ENCODE measurements at places on chromosomes 5 and 9.
A peak's percentile ranks its signal among the peaks of the same experiment; 100 is the strongest.

DNA sequence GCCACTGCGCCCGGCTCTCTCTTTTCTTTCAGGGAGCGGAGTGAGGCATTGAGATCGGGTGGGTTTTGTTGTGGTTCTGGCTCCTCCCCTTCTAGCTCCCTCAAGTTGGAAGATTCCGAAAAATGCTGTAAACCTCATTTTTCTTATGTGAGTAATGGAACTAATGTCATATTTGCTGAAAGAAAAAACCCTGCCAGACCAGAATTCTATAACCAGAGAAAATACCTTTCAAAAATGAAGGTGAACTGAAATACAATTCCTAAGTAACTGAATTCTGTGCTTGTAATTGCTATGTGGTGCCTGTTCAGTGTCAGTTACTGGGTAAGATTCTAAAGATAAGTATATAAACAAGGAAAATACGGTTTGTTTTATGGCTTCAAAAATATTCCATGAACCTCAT lies 30.9 kb upstream of the CDK20 start:
- DNase-seq = peak; percentile 21

- DNase-seq = no peak
Measured at GRCh38 chr9:8224381-8224801, 424.8 kb upstream of the DMAC1 start.

DNA sequence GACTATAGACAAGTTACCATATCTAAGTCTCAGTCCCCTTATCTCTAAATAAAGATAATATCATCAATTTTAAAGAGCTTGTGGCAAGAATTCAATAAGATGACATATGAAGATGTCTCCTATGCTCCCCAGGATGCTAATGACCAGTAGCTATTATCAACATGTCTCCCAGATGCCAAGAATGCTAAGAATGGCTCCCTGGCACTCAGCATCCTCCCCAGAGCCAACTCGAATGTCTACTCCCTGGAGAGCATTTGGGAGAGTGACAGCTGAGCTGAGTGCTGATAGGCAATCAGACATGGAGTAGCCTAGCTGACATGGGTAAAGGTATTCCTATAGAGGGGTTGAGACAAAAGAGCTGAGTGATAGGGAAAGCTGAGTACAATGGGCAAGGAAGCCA lies 15.9 kb downstream of the P4HA2 start:
- no peak for DNase-seq

DNA sequence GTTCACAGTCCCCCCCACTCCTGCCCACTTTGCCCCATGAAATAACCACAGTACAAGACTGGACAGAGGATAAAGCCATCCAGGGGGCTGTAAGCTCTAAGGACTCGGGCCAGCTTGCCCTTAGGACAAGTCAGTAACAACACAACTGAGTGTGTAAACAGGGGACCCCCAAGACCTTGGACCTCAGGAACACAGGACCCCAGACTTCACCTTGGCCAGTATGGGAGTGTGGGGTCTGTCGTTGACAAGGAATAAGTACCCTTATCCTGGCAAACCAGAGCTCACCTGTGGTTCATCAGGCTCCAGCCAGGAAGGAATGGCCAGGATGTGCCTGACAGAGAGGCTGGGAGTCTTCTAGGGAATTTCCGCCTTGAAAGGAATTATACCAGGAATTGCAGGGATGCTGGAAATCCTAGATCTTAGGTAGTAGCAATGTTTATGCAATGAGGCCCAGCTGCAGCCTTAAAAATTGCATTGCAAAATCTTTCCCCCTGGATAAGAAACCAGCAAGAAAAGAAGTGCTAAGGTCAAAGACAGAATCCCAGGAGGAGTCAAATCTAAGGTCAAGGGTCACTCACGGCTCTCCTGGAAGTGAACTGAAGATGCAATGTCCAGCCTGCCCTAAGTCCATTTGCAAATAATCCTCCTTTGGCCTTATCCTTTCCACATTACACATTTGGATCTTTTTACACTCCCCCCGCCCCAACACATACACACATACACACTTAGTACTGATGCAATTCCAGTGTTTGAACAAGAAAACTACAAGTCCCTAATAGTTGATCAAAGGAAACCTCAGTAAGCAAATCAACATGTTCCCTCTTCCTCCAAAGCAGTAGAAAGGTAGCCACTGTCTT lies 27.3 kb upstream of the TDRD7 start:
- no peak for DNase-seq

DNA sequence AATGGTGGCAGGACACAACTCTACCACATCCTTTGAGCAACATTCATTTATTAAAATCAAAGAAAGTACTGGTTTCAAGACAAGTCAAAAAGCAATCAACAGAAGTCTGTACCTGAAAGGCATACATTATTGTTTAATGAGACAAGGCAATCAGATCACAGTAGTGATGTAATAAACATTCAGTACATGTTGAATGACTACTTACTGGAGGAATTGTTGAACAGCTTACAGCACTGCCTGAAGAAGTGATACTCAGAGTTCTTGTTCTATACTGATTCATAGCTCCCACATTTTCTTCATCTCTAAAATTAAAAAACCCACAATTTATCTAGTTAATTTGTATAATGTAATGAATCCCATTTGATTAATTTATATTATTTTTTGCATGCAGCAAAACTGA lies 18.2 kb downstream of the RIOK2 start:
- peak; percentile 48 for DNase-seq

- no peak for DNase-seq
Measured at GRCh38 chr9:126117158-126117425, 209.5 kb upstream of the MVB12B start.

GRCh38 chr5:36886791-36887190 lies 10.2 kb downstream of the NIPBL start:
- DNase-seq = no peak

DNA sequence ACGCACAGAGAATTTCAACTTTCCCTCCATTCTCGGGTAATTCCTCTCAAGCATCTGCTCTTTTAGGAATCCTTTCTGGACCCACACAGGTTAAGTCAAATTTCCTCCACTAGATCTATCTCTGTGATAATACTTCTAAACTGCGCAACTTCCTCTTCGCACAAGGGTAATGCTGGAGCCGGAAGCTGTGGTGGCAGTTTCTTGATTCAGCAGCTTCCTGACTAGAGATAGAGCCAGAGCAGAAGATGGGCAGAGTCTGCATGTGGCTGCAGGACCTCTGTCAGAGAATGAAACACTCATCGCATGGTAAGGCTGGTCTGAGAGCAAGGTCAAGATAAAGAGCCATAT lies 11.1 kb upstream of the CDC42SE2 start:
- DNase-seq = no peak

GRCh38 chr5:172439785-172440477 lies 14.4 kb downstream of the SH3PXD2B start:
- no peak for DNase-seq

- no peak for DNase-seq
Measured at GRCh38 chr9:112273876-112274275, 59.5 kb downstream of the PTBP3 start.

DNA sequence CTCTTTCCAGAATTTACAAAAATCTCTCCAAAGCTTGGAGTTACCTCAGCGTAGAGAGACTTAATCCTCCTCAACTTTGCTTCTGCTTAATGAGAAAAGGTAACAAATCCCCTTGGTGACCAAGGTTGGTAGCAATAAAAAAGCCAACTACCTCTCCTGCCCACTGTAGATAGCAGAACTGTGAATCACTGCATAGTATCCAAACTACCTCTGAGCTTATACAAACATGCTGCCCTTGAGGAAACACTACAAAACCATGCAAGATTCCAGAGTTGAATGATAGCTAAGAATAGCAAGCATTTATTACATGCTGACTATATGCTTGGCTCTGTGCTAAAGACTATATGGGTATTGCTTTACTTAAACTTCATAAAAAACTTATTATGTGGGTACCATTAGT lies 2.8 kb upstream of the ADAMTS12 start:
- DNase-seq = peak; percentile 20

DNA sequence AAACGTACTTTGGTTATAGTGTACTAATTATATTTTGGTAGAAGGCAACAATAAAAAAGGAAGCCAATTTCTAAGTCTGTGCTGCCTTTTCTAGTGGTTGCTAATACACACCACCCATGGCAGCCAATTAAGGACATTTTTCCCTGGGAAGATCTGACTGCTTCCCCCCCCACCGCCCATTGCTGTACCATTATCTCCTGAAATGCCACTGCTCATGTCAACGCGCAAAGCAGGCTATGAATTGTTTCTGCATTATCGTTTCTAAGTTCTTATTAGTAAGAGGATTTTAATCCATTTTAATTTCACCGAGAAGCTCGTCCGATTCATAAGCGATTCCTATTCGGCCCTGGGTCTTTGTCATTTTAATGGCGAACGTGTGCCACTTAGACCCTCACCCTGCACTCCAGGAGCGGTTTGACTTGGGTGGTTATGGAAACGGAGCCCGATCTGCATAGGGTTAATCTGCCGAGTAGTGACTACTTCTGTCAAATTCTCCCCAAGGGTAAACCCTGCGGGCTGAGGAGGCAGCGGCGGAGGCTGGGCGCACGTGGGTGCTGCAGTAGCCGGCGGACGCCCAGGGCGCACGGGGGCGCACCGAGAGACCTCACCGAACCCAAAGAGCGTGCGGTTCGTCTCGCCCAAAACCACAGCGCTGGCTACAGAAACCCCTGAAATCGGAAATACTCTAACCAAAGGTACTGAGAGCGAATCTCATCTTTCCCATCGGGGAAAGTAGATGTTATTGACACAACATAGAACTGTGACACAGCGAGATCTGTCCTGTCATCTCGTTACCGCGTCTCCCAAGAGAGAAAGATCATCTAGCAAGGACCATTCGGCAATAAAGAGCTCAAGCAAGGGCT lies 55.8 kb upstream of the SHC3 start:
- no peak for DNase-seq

GRCh38 chr9:11749396-11749795 lies 943.8 kb upstream of the TYRP1 start:
- no peak for DNase-seq

GRCh38 chr5:21654-22233 lies 70.2 kb upstream of the PLEKHG4B start:
- DNase-seq = no peak

- no peak for DNase-seq
Measured at GRCh38 chr5:132202711-132203463, 24.8 kb downstream of the P4HA2 start.

DNA sequence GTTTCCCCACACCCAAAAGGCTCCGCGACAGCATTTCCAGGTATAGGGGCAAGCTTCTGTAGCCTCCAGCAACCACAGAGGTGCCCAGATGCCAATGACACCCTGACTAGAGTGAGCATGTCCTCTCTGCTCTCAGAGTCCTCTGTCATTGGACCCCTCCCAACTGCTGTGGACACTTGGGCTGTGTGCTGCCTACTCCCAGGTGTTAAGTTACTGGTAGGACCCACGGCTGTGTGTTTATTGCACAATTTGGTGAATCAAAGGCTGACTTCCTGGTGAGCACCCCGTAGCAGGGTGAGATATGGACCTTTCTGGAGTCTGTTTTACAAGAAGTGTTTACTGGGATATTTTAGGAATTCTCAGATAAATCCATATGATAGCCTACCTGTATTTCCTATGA lies 36.0 kb downstream of the SH3GL2 start:
- DNase-seq = peak; percentile 33

DNA sequence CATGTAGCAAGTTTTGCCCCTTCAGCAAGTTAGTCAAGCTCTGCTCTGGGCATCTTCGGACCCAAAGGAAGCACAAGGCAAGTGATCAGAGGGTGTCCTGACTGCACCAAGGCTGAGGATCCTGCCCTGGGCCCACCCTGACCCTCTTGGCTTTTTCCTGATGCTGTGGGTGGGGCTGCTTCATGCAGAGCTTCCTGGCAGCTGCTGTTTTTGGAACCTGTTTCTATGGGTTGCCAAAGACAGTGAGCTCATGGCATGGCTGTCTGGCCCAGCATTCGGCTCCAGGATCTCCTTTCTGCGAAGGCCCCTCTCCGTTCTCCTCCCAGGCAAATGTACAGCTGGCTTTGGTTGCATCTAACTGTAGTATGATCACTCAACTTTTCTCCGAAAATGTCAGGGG lies 497.9 kb downstream of the ARHGEF28 start:
- no peak for DNase-seq

DNA sequence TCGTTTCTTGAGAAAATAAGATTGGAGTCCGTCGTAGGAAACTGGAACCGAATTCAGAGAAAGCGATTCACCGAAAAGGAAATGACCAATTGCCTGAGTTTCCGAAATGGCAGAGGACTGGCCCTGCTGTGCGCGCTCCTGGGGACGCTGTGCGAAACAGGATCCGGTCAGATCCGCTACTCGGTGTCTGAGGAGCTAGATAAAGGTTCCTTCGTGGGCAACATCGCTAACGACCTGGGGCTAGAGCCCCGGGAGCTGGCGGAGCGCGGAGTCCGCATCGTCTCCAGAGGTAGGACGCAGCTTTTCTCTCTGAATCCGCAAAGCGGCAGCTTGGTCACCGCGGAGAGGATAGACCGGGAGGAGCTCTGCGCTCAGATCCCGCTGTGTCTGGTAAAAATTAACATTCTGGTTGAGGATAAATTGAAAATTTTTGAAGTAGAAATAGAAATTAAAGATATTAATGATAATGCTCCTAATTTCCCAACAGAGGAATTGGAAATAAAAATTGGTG lies 379 bp downstream of the PCDHGA3 start:
- no peak for DNase-seq

DNA sequence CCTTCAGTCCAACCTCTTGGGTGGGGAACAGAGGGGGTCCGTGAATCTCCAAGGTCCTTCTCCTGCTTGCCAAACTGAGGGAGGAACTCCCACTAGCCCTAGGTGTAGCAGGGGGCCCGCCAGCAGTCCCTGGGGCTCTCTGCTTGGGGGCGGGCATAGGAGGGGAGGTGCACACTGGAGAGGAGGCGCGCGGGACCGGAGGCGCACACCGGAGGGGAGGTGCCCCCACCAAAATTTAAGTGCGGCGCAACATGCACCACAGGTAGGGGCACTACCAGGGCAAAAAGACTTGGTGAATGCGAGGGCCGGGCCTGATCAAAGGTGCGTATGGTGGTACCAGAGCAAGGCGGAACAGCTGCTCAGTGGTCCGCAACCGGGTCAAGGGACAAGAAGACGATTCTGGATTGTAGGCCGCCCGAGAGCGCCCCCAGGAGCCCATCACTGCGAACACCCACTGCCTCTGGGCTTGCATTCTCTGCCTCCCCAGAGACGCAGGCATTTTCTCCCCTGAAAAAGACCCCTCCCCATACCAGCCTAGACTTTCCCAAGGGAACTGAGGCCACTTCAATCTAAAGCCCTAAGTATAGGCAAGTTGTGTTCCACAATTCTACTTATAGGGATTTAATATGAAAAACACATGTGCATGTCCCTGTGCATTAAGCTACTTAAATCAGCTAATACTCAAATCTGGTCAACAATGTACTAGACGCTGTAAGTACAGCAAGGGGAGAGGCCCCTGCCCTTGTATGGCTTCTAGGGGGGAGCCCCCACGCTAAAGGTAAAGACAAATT lies 50.6 kb downstream of the TGFBI start:
- DNase-seq = no peak

- no peak for DNase-seq
Measured at GRCh38 chr5:74634611-74635286, 5.8 kb downstream of the ENC1 start.

DNA sequence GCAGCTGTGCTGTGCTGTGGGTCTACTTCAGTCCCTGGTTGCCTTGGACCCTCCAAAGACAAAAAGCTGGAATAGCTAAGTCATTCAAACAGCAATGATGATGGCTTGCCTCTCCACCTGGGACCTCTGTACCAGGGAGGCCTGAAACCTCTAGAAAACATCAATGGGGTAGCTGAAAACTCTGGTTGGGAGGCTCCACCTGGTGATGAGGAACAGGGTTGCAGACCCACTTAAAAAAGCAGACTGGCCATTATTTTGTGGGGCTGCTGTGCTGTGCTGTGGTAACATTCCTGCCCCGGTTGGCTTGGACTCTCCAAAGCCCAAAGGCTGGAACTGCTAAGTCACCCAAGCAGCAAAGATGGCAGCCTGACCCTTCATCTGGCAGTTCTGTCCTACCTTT lies 839.3 kb upstream of the ARRDC3 start:
- DNase-seq = no peak
